Activated CD8-positive, alpha-beta memory T cell treated with anti-CD3 and anti-CD28 coated beads for 48 hours (primary cell): ENCODE measurements at places on chromosomes 7 and 10.

- DNase-seq: no peak
Observed at GRCh38 chr10:33064706-33065105, 106.7 kb upstream of the ITGB1 start.

GRCh38 chr7:45176091-45176490 lies 18.5 kb downstream of the RAMP3 start:
- DNase-seq: no peak

GRCh38 chr7:144048648-144049047 lies at the start of gene OR2A5:
Gene OR2A5 (plus strand): TSS chr7:144048948. CDS start chr7:144050402, 1,454 bp downstream.
- DNase-seq: no peak

DNA sequence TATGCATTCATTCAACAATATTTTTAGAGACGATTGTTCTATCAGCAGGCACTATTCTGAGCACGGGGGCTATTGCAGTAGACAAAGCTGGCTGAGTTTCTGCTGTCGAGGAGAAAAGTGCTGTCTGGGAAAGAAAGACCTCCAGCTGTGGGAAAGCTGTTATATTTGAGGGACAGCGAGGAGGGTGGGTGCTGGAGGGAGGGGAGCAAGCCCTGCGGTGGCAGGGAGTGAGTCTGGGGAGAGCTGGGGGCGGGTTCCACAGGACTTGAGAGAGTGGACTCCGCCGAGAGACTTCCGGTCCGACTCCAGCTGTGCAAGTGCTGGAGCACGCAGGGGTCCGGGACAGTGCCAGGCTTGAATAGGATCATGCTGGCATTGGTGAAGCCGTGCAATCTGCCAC lies 602.1 kb upstream of the FOXK1 start:
- DNase-seq: no peak

DNA sequence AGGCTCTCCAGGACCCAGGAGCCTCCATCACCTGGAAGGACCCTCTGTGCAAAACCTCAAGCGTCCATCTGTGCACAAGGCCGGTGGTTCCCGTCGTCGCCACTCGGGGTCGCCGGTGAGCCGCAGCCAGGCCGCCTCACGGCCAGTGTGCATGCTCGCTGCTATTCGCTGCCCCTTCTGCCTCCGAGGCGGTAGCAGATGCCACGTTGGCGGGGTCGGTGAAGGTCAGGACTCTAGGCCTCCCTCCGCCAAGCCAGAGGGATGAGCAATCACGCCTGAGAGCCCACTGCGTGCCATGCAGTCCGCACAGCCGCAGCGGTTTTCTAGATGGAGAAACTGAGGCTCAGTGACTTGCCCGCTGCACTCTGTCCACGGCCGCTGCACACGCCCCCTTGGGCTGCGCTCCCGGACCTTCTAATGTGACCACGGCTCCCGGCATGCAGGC lies 5.7 kb downstream of the UPK3B start:
- DNase-seq: no peak

- no peak for DNase-seq
Observed at GRCh38 chr7:129030440-129030839, 24.5 kb downstream of the TNPO3 start.

DNA sequence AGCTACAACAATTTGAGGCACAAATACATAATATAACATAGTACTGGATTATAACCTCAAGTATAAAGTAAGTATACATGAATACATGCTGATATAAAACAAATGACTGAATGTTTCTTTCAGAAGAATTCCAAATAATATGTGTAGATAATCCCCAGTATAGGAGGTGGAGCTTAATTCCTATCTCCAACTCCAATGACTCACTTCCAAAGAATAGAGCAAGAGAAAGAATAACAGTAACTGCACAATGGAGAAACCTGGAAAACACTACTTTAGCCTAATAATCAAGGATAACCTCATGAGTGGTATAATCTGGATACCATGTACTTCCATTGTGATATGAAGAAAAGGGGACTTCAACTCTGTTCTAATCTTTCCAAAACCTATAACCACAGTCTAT lies 13.7 kb upstream of the SEMA3C start:
- no peak for DNase-seq

DNA sequence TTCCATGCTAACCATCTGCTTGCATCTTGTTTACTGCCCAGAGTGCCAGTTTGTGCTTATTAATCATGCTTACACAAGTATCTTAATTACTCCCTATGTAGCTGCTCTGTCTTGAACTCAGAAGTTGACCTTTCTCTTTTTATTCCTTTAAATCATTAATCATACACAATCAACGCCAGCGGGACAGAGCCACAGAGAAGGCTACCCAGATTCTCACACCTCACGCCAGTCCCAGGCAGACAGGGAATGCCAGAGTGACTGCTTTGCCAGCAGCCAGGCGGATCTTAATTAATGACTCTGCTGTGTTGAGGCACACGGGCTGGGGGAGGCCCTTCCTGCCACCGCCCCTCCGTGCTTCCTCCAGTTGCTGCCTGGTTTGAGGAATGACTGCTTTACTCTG lies 229.4 kb downstream of the LRMDA start:
- DNase-seq: no peak

DNA sequence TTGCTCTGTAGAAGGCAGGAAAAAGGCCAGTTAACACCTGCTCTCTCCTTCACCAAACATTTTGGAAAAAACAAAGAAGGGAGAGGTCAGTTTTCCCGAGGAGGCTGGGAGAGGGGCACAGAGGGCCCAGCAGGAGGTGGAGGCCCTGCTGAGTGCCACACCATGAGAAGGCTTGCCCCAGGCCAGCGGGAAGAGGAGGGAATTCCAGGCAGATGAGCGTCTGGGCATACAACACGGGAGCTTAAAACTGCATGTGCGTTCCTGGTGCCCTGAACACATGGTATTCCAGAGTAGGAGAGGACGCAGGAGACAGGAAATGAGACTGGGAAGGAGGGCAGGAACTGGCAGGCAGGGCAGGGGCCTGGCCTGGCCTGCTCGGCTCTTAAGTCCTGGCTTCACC lies 182.4 kb downstream of the CCDC3 start:
- DNase-seq: no peak

GRCh38 chr7:55490099-55490498 lies 82.2 kb downstream of the VOPP1 start:
- no peak for DNase-seq

GRCh38 chr10:86362586-86363183 lies 3.9 kb downstream of the GRID1 start:
- no peak for DNase-seq

GRCh38 chr7:69738396-69738951 lies 140.2 kb downstream of the AUTS2 start:
- no peak for DNase-seq

GRCh38 chr10:117746541-117747448 lies 204.2 kb downstream of the EMX2 start:
- no peak for DNase-seq

DNA sequence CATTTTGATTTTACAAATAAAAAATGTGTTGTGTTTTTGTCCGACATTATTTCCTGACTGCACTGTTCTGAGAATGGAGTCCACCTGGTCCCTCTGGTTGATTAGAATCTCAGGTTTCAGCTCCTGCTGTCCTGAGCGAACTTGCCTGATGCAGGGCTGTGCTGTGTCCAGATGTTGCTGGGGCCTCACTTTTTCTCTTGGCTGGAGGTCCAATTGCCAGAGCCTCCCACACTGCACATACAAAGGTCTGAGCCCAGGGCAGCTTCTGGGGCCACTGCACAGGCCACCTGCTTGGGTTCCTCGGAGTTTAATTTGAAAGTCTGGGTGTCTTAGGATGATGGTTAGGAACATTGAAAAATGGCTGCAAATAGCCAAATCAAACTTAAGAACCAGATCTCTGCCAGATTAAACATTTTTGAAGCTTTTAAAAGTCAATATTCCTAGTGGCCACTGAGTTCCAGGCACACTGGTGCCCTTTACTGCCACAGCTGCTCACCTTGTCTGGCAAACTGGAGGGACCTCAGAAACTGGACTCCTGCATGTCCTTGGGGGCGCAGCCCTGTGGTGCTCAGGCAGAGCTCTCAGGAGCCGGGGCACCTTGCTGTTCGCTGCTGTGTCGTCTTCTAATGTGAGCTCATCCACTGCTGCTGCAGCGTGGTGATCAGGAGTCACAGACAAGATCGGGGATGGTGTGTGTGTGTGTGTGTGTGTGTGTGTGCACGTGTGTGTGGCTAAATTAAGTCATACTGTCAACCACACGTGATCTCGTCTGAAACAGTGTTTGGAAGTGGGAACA lies 75.0 kb downstream of the WDR37 start:
- DNase-seq: no peak

DNA sequence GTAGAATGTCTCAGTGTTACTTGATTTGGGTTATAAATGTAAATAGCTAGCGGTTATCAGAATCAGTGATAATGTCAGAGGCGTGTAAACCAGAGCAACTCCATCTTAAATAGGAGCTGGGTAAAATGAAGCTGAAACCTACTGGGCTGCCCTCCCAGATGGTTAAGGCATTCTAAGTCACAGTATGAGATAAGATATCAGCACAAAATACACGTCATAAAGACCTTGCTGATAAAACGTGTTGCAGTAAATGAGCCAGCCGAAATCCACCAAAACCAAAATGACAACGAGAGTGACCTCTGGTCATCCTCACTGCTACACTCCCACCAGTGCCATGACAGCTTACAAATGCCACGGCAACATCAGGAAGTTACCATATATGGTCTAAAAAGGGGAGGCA lies 172.3 kb downstream of the CHRM2 start:
- no peak for DNase-seq

DNA sequence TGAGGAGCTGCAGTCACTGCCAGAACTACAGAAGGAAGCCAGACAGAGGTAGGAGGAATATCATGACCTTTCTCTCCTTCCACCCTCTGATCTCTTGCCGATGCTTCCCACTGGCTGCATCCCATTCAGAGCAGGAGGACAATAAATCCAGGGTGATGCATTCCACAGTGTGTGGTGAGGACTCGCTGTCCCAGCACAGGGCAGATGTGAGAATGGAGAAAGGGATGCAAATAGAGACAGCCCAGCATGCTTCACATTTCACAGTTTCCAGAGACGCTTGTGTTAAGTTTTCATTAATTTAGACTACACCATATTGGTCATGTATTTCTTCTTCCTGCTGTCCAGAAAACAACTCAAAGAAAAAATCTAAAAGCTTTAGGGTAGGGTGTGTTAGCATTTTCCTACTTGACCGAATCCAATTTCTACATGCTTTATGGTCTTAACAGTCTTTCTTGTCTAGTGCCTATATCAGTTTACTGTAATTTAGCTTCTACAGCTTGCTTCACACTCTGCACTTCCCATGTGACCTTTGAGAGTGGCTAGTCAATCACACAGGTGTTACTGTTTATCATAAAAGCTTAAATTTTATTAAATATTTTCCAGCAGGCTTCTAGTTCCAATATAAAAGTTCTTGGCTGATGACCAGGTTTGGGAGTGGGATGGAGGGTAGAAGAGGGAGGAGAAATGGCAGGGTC lies 155.6 kb downstream of the RAPGEF5 start:
- no peak for DNase-seq
